ENCODE measurements at places on chromosomes 3 and 15. TPM values are rescaled to one million over a fixed set of nuclear protein-coding genes. Genes with fewer than 3 reads are reported as not detected.
A peak's percentile ranks its signal among the peaks of the same experiment; 100 is the strongest.

DNA sequence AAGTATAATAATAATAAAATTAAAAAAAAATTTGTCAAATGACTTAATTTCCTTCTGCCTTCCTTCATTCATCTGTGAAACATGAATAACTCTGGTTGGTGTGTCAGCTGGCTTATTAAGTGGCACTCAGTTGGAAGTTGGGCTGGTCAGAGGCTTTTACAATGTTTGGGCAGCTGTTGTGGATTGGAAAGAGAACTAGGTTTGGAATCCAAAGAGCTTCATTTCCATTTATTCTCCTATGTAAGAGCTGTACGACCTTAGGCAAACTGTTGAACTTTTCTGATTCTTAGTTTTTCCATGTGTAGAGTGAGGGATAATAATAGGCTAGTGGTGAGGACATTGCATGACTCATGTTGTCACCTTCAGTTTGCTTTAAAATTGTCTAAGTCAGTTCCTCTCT is 606.7 kb downstream of the PDCD6IP start:
- H3K4me1 ChIP-seq, result no peaks in the 10 kb centered on the region
- DNase-seq, result no peak

DNA sequence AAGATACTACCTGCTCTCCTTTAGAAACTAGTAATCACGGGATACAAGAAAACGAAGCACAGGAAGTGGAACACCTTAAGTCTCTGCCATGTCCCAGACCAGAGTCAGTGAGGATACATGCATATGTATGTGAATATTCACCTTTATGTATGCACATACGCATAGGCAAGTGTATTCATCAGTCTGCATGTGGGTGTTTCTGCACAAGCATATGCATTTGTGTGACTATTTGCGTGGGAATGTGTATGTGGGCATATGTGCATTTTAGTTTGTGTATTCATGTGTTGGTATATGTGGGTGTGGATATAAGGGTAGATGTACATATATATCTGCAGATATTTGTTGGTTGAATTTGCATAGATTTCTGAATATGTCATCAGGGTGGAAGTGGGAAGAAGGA is 889.7 kb downstream of the AGBL1 start:
- no peak overlapping the region for H3K4me3 ChIP-seq
- H3K27me3 ChIP-seq, result no peaks in the 10 kb centered on the region
- H3K27ac ChIP-seq, result no peak overlapping the region
- DNase-seq, result no peak
- H3K4me1 ChIP-seq, result no peaks in the 10 kb centered on the region
- H3K36me3 ChIP-seq, result no peaks in the 10 kb centered on the region

DNA sequence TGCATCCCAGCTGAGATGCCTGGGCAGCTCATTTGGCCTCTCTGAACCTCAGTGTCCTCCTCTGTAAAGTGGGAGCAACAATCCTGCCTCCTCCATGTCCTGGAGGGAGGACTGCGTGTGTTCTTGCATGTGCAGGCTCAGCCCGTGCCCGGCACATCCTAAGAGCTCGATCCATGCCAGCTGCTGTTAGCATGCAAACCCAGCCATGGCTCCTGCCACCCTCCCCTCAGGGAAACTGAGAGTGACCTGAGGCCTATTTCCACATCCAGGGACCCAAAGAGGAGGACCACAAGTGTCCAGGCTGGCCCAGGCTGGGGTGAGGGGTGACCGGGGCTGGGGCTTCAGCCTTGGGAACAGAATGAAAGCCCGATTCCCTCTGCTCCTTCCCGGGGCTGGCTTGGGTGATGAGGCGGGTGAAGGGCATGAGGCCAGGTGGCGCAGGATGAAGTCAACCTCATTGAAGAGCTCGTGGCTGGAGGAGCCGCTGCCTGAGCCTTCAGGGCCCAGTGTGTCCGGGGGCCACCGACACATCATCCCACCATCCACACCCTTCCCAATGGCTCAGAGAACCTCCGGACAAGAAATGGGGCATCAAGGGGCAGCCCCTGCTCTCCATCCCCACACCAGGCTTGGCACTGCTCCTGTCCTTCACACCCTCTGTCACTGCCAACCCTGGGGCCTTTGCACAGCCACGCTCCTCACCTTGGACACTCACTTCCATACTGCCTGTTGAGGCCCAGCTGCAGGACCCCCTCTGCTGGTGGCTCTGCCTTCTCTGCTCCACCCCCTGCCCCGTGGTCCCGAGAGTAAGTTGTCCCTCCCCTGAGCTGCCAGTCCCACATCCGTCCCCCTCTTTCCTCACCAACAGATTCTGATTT is 42.5 kb downstream of the ADAMTS7 start:
- H3K27ac ChIP-seq, result peak overlapping the region; percentile 37
- no peak overlapping the region for H3K4me3 ChIP-seq
- no peaks in the 10 kb centered on the region for H3K36me3 ChIP-seq
- no peaks in the 10 kb centered on the region for H3K4me1 ChIP-seq

DNA sequence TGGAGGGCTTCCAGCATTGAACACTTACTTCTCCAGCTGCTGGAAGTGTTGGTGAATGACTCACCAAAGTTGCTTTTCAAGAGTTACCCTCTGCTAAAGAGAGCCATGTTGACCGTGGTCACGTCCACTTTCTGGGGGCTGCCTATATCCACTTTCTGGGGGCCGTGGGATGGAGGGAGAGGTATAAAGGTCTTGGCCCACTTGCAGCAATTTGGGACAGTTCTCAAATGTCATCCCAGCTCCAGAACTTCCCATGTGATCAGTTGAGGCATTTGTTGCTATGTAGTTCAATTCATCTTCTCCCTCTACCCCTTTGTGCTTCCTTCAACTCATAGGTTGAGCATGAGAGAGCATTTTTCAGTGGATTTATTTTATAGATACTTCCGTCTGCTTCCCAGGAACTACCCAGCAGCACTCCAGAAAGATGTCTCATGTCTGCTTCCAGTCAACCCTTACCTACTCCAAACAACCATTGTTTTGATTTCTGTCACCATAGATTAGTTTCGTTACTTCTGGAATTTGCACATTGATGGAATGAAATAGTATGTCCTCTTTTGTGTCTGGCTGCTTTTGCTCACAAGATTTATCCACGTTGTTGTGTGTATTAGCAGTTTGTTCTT is 130.6 kb downstream of the TCF12 start:
- peaks cover 15% of the 10 kb centered on the region for H3K4me1 ChIP-seq
- no peaks in the 10 kb centered on the region for H3K27me3 ChIP-seq
- H3K27ac ChIP-seq, result no peak overlapping the region
- H3K4me3 ChIP-seq, result no peak overlapping the region
- DNase-seq, result no peak
- peaks cover 6% of the 10 kb centered on the region for H3K36me3 ChIP-seq

- no peaks in the 10 kb centered on the region for H3K36me3 ChIP-seq
- H3K27ac ChIP-seq, result no peak overlapping the region
- H3K27me3 ChIP-seq, result no peaks in the 10 kb centered on the region
- H3K4me1 ChIP-seq, result peaks cover 2% of the 10 kb centered on the region
- no peak overlapping the region for H3K4me3 ChIP-seq
These were observed 81.5 kb downstream of the PPM1L start for GRCh38 chr3:160837394-160837980.

GRCh38 chr15:72341361-72341760 is 21.4 kb upstream of the CELF6 start:
- peaks cover 9% of the 10 kb centered on the region for H3K36me3 ChIP-seq
- no peak overlapping the region for H3K4me3 ChIP-seq
- no peaks in the 10 kb centered on the region for H3K4me1 ChIP-seq

DNA sequence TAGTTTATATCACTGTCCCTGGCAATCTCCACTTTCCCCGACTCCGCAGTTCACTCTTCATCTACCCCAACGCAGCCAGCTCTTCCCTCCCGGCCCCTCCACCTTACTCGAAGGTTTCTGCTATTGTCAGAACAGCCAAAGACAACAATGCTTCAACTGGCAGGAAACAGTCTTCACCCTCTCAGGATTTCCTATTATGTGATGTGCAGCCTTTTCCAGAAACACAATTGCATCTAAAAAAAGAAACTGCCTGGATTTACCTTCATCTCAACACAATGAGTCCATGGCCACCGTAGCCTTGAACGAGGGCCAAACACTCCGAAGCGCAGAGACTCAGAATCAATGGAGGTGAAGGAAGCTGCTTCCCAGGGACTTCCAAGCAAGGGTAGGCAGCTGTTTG is 182.1 kb upstream of the TSC22D2 start:
- H3K4me3 ChIP-seq, result no peak overlapping the region
- no peak overlapping the region for H3K27ac ChIP-seq
- H3K36me3 ChIP-seq, result no peaks in the 10 kb centered on the region
- H3K27me3 ChIP-seq, result peaks cover 47% of the 10 kb centered on the region

PCOLCE2 gene
- 0.33 TPM for total RNA-seq

GCSAM gene
- total RNA-seq, result 1.7 TPM

SERINC4 gene
- total RNA-seq, result 0.28 TPM

Measured in activated CD4-positive, alpha-beta T cell treated with anti-CD3 and anti-CD28 coated beads, Interleukin-2, amount 10 ng/mL, durations not matched to agents 24 days and 14 days (primary cell).